Osteoblast (primary cell): ENCODE measurements at places on chromosomes 6 and 20. TPM values are rescaled to one million over a fixed set of nuclear protein-coding genes. Genes with fewer than 3 reads are reported as not detected.
A peak's percentile ranks its signal among the peaks of the same experiment; 100 is the strongest.

DNA sequence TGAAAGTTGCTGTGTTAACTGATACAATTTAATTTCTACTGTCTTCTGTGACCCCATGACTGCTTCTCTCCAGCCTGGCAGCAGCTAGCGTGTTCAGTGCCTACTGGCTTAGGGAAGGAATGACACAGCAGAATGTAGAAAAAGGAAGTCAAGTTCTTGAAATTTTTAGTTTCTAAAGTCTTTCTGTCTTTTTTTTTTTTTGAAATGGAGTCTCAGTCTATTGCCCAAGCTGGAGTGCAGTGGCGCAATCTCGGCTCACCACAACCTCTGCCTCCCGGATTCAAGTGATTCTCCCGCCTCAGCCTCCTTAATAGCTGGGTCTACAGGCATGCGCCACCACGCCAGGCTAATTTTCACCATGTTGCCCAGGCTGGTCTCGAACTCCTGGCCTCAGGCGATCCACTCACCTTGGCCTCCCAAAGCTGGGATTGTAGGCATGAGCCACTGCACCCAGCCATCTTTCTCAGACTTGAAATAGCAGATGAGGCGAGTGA, 39.3 kb downstream of the PCNA start:
- H3K27ac ChIP-seq, result peak overlapping the region; percentile 79
- DNase-seq, result peak; percentile 57
- H3K4me3 ChIP-seq, result no peak overlapping the region
- H3K4me1 ChIP-seq, result peaks cover 5% of the 10 kb centered on the region
- no peaks in the 10 kb centered on the region for H3K36me3 ChIP-seq

GRCh38 chr6:20170455-20171148, 41.7 kb downstream of the MBOAT1 start:
- no peaks in the 10 kb centered on the region for H3K27me3 ChIP-seq
- H3K27ac ChIP-seq, result no peak overlapping the region
- no peak for DNase-seq
- no peaks in the 10 kb centered on the region for H3K4me1 ChIP-seq
- H3K36me3 ChIP-seq, result no peaks in the 10 kb centered on the region

SLC16A10 gene
- total RNA-seq, result under 0.01 TPM in 1 of 2 replicates, not detected in the other

DNA sequence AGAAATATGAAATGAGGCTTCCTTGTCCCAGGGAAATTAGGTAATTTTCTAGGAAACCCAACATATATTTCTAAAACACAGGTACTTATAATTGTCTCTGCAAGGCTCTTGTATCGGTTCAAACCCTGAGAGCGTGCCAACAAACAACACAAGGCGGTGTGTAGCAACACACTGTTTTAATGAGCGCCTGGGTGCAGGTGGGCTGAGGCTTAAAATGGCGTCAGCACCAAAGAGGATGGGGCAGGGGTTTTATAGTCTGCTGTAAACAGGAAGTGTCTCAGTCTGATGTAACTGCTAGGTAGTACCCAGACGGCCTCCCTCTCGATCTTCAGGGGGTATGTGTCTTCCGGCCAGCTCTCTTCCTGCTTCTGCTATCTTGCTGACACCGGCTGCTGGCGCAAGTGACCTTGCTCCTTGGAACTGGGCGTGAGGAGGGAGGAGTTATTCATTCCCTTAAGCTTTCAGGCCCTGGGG, 69.7 kb downstream of the EPB41L2 start:
- H3K36me3 ChIP-seq, result no peaks in the 10 kb centered on the region

COX4I2 gene
- not detected in 2 replicates for total RNA-seq

- H3K4me3 ChIP-seq, result no peak overlapping the region
- H3K27me3 ChIP-seq, result no peaks in the 10 kb centered on the region
These were observed 565.7 kb upstream of the BTBD3 start for GRCh38 chr20:11352041-11352440.

PHACTR3 gene
- total RNA-seq, result not detected in 2 replicates

DNA sequence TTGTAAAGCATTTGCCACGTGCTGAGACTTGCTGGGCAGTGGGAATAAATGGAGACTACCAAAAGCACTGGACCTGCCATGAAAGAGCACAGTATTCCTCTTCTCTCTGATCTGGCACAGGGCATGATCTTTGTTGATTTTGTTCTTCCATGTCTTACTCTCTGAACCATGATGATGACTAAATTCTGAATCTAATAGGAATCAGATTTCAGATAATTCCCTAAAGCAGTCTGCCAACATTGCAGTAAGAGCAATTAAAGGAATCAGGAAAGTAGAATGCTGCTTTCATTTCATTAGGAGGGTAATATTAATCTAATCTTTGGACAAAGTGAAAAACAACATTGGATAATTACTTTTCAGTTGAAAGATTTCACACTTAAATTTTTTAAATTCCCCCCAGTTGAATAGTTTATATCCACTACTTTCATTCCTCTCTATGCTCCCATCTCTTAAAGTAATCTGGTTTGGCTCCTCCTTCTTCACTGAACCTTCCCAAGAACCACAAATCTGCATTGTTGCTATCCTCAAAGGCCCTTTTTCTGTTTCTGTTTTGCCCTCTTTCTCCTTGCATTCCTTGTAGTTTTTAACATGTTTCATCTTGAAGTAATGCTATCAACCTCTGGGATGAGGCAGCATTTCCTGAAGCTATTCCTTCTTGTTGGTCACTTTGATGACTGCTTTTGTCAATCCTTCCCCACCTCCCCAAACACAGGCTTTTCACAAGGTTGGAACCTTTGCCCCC, 243.2 kb upstream of the TENT5A start:
- H3K27ac ChIP-seq, result peak overlapping the region; percentile 100
- no peak for DNase-seq
- H3K36me3 ChIP-seq, result no peaks in the 10 kb centered on the region
- H3K4me3 ChIP-seq, result no peak overlapping the region

GRCh38 chr20:9516234-9516871, 2.0 kb downstream of the LAMP5 start:
- H3K4me3 ChIP-seq, result no peak overlapping the region
- no peaks in the 10 kb centered on the region for H3K36me3 ChIP-seq
- DNase-seq, result peak; percentile 78
- H3K27me3 ChIP-seq, result peaks cover 70% of the 10 kb centered on the region
- H3K4me1 ChIP-seq, result peaks cover 6% of the 10 kb centered on the region
- H3K27ac ChIP-seq, result no peak overlapping the region

DNA sequence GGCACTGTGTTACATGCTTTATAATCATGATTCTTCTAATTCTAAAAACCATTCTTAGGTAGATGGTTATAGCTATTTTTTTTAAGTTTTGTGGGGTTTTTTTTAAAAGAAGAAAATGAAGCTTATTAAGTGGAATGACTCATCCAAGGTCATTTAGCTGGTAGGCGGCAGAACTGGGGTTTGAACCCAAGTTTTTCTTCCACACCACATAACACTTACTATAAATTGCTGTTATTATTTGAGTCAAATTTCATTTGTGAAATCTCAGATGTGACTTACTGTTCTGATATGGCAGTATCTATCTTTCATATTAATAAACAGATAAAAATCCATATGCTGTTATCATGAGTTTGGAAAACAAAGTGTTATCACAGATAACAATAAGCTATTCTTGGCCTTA, 10.4 kb upstream of the COL10A1 start:
- H3K4me3 ChIP-seq, result no peak overlapping the region
- no peak for DNase-seq
- H3K36me3 ChIP-seq, result no peaks in the 10 kb centered on the region
- no peaks in the 10 kb centered on the region for H3K27me3 ChIP-seq

DNA sequence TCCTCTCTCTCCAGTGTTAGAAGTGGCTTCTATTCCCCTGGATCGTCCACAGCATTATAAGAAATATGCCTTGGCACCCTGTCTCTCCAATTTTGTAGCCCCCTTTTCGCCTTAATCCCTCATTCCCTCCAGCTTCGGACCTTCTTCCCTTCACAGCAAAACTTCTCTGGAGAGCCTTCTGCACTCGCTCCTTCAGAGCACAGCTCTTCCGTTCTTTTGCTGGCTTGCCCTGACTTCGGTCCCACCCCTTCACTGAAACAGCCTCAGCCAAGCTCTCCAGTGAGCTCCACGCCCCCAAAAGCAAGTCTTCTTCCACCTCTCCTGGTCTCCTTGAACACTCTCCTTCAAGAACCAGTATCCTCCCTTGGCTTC, 134.7 kb upstream of the RNF24 start:
- H3K4me3 ChIP-seq, result peak overlapping the region; percentile 81
- peaks cover 4% of the 10 kb centered on the region for H3K36me3 ChIP-seq
- H3K27ac ChIP-seq, result peak overlapping the region; percentile 79
- no peaks in the 10 kb centered on the region for H3K27me3 ChIP-seq

DNA sequence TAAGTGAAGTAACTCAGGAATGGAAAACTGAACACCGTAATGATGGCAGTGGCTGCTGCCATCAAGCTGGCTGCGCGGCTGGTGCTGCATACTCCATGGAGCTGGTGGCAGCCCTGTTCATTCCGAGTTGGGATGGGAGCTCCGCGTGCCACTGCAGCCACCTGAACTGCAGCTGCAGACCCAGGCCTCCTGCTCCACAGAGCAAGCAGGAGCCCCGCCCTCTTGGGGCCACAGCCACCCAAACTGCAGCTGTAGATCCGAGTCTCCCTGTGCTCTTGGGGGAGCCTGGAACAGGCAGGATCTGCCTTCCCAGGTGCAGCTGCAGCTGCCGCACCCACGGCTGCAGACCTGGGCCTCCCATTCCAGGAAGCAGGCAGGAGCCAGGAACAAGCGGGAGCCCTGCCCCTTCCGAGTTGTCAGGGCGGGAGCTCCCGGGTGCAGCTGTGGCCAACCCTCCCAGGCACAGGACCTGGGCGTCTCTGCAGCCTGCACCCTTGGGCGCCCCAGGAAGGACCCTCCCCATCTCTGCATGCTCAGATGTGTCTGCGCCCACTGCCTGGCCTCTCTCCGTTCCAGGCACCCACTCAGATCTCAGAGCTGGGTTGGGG, 120.2 kb downstream of the GMPR start:
- H3K27ac ChIP-seq, result no peak overlapping the region
- no peaks in the 10 kb centered on the region for H3K27me3 ChIP-seq
- DNase-seq, result no peak
- H3K4me1 ChIP-seq, result peaks cover 9% of the 10 kb centered on the region

LGSN gene
- not detected in 2 replicates for total RNA-seq

DNA sequence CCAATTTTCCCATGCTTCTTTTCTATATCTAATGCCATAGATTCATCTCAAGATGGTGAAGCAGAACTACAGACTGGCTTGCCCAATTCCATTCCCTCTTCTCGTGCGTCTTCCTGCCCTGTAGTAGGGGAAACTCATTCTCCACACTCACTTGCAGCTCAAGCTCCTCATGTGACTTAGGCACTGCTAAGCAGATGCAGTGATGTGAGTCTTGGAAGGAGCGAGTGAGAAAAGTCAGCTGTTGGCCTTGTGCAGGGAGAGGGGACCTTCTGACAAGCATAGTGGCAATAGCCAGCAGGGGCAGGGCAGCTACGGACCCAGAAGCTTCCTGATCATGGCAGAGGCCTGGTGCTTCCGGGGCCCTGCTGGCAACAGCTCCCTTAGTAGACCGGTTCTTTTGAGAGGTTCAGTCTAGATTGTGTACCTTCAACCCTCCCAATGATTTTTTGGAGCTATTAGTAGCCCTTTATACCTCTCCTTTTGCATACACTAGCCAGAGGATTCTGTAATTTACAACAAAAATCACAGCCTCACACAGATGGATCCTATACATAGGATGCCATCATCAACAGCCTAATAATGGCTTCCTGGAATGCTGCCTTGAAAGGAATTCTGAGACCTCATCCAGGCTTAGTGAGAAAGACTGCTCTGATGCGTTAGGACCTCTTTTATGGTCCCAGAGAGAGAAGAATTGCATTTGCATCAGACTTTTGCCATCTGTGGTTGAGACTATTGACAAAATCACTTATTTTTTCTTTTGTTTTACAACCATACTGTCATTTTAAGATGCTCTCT, 121.5 kb upstream of the RIPOR2 start:
- DNase-seq, result no peak
- peaks cover 33% of the 10 kb centered on the region for H3K4me1 ChIP-seq
- no peaks in the 10 kb centered on the region for H3K36me3 ChIP-seq
- no peak overlapping the region for H3K4me3 ChIP-seq

DNA sequence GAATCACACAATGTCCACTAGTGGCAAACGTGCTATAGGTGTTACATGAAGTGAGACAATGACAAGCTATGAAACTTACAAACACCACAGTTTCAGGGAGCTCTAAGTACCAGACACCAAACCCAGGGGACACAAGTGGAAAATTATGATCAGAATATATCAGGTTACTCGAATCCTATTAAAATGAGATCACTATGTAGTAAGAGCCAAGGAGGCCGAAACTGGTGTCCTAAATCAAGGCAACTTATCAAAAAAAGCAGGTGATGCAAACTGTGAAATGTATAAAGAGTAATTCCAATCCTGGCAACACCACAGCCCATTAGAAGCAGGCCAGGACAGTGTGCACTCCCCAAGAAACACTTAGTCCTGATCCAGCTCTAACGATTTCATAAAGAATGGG, 100.3 kb downstream of the ARHGAP18 start:
- no peak overlapping the region for H3K27ac ChIP-seq
- H3K4me1 ChIP-seq, result peaks cover 29% of the 10 kb centered on the region
- H3K4me3 ChIP-seq, result no peak overlapping the region
- peaks cover 44% of the 10 kb centered on the region for H3K36me3 ChIP-seq
- no peaks in the 10 kb centered on the region for H3K27me3 ChIP-seq

GJA10 gene
- total RNA-seq, result not detected in 2 replicates

- DNase-seq, result no peak
- H3K27ac ChIP-seq, result no peak overlapping the region
- H3K4me1 ChIP-seq, result no peaks in the 10 kb centered on the region
- no peaks in the 10 kb centered on the region for H3K27me3 ChIP-seq
- H3K4me3 ChIP-seq, result no peak overlapping the region
These were observed 48.9 kb downstream of the DUSP22 start for GRCh38 chr6:340991-341827.

DNA sequence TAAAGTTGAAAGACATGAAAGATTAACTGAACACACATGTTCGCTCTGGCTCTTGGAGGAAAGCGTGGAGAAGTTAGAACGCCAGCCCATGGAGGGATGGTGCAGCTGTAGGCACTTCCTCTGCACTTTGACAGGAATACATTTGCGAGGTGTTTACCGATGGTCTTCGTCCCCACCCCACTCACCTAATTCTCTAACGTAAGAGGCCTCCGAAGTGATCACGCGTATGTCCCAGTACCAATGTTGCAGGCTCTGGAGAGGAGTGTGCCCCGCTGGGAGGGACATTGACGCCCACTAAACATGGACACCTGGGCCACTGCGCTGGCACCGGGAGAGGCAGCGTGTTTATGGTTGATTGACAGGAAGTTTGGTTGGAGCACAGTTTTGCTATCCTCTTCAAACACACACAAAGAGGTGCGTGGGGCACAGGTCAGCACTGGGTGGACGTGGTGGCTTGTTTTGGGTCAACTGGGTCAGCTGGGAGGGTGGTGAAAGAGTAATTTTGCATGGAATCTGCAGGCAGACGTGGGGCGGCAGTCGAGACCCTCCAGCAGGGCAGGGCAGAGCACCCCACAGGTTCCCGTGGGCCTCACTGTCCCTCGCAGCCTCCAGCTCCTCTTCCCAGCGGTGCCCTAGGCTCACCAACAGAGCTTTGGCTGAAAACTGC, 110.1 kb downstream of the DLL1 start:
- no peak overlapping the region for H3K27ac ChIP-seq
- H3K36me3 ChIP-seq, result no peaks in the 10 kb centered on the region
- H3K4me1 ChIP-seq, result no peaks in the 10 kb centered on the region
- H3K4me3 ChIP-seq, result no peak overlapping the region
- DNase-seq, result peak; percentile 58
- no peaks in the 10 kb centered on the region for H3K27me3 ChIP-seq

MMP24 gene
- 0.88 and 1.1 TPM in 2 replicates for total RNA-seq

CENPB gene
- 95.5 and 101 TPM in 2 replicates for total RNA-seq

TTK gene
- total RNA-seq, result 4.0 and 4.4 TPM in 2 replicates

OPRM1 gene
- total RNA-seq, result not detected in 2 replicates
